ENCODE measurements at places on chromosomes 16 and 17. TPM values are rescaled to one million over a fixed set of nuclear protein-coding genes. Genes with fewer than 3 reads are reported as not detected.

KCNAB3 gene
- total RNA-seq: 0.61 TPM

NPIPA2 gene
- total RNA-seq: 0.71 TPM

GAS2L2 gene
- total RNA-seq: not detected

NOG gene
- total RNA-seq: 20.3 TPM

PPP4C gene
- total RNA-seq: 99.4 TPM

OR1A1 gene
- not detected for total RNA-seq

WFDC1 gene
- 0.43 TPM for total RNA-seq

GPR139 gene
- total RNA-seq: not detected

SHISA9 gene
- 0.03 TPM for total RNA-seq

LRRC75A gene
- total RNA-seq: 3.7 TPM

PLCD3 gene
- 8.2 TPM for total RNA-seq
